ENCODE measurements at places on chromosomes 7 and 10.
A peak's percentile ranks its signal among the peaks of the same experiment; 100 is the strongest.

- no peak for DNase-seq
These were observed 40.7 kb downstream of the KMT2C start for GRCh38 chr7:152395112-152395511.

DNA sequence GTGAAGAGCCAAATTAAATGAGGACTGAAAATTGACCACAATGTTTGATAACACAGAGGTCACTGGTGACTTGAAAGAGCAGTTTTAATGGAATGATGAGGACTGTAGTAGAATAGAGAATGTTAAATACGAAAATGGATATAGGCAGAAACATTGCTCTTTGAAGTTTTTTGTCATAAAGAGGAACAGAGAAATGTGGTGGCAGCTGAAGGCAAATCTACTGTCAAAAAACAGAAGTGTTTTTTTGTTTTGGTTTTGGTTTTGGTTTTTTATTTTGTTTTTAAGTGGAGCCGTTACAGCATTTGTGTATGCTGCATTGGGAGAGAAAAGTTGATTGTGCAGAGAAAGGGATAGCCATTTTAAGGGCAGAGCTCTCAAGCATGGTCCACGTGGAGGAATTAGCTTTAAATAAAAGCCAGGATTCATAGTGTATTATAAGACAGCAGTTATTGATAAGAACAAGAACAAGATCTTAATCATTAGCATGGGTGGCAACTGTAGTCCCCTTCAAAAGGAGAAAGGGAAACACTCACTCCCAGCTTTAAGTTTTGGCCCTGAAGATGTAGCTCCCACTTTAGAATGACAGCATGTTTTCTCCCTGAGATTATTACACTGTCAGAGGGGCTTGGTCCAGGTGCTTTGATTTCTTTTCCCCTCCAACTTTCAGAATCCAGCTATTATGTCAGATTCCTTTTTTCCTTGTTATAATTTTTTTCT is 156.7 kb upstream of the BET1 start:
- DNase-seq, result no peak

- DNase-seq, result no peak
These were observed 40.9 kb downstream of the CCNY start for GRCh38 chr10:35377050-35377728.

GRCh38 chr7:17144322-17144721 is 154.1 kb upstream of the AHR start:
- peak; percentile 48 for DNase-seq

- DNase-seq, result no peak
These were observed 5.9 kb upstream of the MYPN start for GRCh38 chr10:68103261-68103878.

GRCh38 chr7:158406801-158407200 is 180.8 kb downstream of the PTPRN2 start:
- no peak for DNase-seq

DNA sequence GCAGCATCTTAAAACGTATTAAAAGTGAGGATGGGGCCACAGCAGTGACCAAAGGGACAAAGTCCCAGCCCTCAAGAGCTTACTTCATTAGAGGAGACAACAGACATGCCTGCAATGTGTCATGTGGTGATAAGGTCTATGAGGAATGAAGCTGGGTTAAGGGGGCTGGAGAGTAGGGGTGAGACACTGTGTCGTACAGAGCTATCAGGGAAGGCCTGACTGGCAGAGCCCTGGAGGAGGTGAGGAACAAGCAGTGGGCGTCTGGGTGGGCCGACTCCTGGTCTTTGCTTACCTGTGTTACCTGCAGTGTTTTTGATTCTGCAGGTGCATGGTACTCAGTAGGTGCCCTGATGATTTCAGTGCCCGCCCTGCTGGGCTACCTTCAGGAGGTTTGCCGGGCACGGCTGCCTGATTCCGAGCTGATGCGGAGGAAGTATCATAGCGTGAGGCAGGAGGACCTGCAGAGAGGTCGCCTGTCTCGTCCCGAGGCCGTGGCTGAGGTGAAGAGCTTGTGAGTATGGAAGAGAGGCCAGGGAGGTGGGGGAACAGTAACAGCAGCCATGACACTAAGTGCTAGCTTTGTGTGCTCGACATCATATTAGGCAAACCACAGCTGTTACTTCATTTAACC is 7.6 kb downstream of the ZFYVE27 start:
- DNase-seq, result no peak

DNA sequence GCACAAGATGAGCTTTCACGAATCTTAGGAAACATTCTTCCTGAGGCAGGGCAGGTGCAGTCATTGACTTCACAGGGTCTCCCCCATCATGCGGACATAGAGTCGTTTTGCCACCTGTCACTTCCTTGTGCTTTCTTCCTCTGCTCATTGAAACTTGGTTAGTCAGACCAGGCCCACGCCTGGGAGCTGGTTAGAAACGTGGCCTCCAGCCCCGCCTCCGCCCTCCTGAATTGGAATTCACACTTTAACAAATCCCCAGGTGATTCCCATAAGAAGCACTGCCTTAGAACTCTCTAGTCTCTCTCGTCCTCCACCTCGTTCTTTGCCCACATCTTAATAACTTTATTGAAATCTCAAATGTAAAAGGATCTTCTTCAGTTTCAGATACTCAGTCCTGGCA is 265.5 kb upstream of the FZD8 start:
- no peak for DNase-seq

- no peak for DNase-seq
These were observed 60.7 kb downstream of the CD36 start for GRCh38 chr7:80699045-80699638.

DNA sequence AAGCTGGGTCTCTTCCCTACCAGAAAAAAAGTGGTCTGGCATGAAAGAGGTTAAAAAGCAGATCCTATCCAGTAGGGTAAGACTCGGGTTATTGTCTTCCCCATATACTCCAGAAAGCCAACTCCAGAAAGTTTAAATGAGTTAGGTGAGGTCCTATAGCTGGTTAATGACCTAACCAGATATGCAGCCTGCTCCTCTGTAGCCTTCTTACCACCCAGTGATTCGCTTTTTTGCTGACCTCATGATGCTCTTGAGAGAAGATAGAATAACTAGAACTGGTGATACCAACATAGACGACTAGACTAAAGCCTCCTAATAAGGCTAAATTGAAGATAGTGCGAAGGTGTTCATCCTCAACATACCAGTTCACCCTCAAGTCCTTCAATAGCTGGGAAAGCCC is 675 bp upstream of the GIMAP1 start:
- no peak for DNase-seq

GRCh38 chr10:74419958-74420375 is 268.9 kb downstream of the ADK start:
- no peak for DNase-seq

GRCh38 chr7:149423449-149424110 is 37.3 kb downstream of the ZNF777 start:
- no peak for DNase-seq

GRCh38 chr10:3213758-3214515 is 41.4 kb upstream of the PITRM1 start:
- DNase-seq, result no peak

GRCh38 chr10:99296605-99297004 is 32.6 kb upstream of the CNNM1 start:
- DNase-seq, result no peak

GRCh38 chr7:106814887-106815286 is 50.2 kb upstream of the PIK3CG start:
- DNase-seq, result no peak

DNA sequence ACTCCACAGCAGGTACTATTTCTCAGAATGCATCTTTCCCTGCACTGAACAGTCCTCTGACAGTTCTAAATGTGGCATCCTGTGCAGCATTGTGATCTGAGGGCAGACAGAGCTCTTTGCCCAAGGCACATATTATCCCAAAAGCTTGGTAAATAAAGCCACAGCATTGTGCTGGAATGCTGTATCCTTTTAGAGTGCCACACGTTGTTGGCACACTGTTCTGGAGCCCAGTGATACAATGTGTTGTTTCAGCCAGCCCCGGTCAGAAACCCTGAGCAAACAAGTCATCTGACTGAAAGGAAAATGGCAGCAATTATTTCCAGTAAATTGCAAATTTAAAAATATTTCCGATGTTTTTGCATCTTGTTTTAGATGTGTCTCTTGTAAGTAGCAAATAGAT is 45.4 kb downstream of the NAMPT start:
- no peak for DNase-seq

DNA sequence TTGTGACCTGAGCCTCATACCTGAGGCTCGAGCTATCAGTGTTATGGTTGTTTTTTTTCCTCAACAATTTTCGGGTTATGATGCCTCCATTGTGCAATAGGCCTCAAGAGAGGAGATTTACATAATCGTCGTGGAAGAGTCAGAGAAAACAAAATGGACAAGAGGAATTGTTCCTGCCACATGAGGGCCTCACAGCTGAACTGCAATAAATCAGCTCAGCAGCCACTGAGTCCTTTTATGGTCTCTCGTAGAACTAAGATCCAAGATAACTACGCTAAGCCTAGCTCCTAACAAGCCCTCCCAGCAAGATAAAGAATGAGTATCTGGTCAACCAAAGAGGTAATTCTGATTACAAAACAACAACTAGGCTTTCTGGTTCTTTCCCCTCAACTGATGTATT is 336.8 kb downstream of the WDR11 start:
- DNase-seq, result no peak

- no peak for DNase-seq
These were observed 21.5 kb downstream of the BTAF1 start for GRCh38 chr10:91944880-91945630.

GRCh38 chr10:19310066-19310465 is 261.5 kb downstream of the MALRD1 start:
- no peak for DNase-seq

GRCh38 chr7:51286401-51286800 is 30.2 kb downstream of the COBL start:
- no peak for DNase-seq

- DNase-seq, result peak; percentile 35
These were observed 26.4 kb upstream of the GNA12 start for GRCh38 chr7:2870471-2870931.

DNA sequence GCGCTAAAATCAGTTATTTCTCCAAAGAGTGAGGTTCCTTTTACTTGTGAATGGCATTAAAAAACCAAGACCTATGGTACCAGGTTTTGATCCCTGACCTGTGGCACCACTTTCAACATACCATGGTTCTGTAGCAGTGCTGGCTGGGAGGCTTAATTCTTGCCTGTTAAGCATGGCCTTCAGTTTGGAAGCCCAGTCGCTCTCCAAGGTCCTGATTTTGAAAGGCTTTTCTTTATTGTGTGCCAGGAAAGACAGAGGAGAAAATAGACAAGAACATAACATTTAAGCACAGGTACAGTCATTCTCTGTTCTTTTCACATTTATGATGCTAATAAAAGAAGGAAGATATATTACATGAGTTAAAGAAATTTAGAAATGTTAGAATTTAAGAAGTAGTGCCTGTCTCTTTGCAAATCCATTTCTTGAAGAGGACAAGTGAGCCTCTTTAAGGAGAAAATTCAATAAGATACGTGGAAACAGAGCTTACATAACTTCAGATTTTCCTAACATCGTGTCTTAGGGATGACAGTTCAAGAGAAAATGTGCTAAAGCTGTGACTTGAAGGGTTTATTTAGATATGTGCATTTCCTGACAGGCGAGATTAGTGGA is 357.6 kb downstream of the DPP6 start:
- no peak for DNase-seq

- DNase-seq, result no peak
These were observed 53.7 kb downstream of the ZRANB1 start for GRCh38 chr10:124995605-124996004.

DNA sequence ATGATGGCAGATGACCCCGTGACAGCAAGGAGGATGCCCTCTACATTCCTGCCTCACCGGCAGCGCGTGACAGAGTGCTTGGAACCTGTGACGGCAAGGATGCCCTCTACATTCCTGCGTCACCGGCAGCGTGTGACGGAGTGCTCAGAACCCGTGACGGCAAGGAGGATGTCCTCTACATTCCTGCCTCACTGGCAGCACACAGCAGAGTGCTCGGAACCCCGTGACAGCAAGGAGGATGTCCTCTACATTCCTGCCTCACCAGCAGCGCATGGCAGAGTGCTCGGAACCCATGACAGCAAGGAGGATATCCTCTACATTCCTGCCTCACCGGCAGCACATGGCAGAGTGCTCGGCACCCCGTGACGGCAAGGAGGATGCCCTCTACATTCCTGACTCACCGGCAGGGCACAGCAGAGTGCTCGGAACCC is 231.0 kb downstream of the DIP2C start:
- DNase-seq, result no peak

DNA sequence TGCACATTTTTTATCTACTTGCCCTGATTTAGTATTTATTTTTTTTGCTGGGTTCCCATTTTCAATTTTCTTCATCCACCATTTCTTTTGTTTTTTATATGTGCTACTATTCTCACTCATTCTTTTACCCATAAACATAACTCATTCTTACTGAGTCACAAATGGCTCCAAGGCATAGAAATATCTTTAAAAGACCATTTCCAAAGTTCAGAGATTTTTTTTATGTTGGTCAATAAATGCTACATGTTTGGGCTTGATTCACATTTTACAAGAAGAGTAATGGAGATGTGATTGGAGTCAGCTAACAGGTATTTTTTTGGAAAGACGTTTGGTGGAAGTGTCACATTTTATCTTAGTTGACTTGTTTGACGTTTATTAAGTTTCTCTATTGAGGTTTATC is 1303.2 kb upstream of the LRRTM3 start:
- DNase-seq, result no peak

- no peak for DNase-seq
These were observed 5.0 kb upstream of the WBP1L start for GRCh38 chr10:102738692-102739121.

DNA sequence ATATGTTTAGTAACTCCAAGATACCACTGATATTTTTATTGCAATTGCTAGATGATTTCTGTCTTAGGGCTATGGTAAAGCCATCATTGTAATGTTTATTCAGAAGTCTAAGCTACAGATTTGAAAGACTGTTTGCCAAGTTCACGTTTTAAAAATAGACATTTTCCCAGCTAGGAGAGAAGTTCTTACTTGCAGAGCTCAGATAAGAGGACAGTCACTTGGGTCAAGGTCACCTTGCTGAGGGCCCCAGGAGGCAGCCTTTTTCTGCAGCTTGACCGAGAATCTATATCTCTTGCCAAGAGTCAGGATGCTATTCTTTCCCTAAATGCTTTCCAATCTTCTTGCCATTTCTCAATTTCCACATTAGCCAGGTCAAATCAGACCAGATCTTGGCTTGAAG is 1011.2 kb downstream of the KCNMA1 start:
- no peak for DNase-seq

GRCh38 chr10:18157881-18158280 is 17.7 kb downstream of the CACNB2 start:
- DNase-seq, result no peak

- DNase-seq, result no peak
These were observed 506 bp upstream of the GNAI1 start for GRCh38 chr7:80134115-80134535.

DNA sequence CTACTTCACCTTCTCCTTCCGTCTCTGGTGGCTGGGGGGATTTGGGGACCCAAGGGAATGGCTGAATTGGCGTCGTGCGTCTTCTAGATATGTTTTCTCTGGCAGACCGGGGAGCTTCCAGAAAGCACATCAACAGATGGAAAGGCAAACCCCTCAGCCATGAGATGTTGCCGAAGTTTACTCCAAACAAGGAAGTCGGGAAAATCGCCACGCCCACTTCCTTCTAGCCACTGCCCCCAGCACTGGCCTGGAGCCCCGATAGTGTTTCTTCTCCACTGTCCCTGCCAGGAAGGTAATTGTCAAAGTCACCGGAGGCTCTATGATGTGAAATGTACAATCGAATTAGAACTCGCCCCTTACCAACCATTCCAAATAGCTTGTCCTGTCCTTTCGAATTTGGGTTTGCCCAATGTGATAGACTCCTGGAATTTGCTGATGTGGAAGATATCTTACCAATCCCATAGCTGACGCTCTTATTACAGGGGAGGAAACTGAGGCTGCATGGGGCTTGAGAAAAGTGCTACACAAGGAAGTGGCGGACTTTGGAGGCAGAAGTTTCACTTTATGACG is 191.0 kb downstream of the LSM5 start:
- no peak for DNase-seq
